ENCODE measurements at places on chromosomes 11 and 22. TPM values are rescaled to one million over a fixed set of nuclear protein-coding genes. Genes with fewer than 3 reads are reported as not detected.

GRCh38 chr11:77213589-77214428 is 85.8 kb downstream of the MYO7A start:
- DNase-seq = no peak

GRCh38 chr11:9927670-9928069 is 263.8 kb downstream of the SWAP70 start:
- no peak for DNase-seq

DNA sequence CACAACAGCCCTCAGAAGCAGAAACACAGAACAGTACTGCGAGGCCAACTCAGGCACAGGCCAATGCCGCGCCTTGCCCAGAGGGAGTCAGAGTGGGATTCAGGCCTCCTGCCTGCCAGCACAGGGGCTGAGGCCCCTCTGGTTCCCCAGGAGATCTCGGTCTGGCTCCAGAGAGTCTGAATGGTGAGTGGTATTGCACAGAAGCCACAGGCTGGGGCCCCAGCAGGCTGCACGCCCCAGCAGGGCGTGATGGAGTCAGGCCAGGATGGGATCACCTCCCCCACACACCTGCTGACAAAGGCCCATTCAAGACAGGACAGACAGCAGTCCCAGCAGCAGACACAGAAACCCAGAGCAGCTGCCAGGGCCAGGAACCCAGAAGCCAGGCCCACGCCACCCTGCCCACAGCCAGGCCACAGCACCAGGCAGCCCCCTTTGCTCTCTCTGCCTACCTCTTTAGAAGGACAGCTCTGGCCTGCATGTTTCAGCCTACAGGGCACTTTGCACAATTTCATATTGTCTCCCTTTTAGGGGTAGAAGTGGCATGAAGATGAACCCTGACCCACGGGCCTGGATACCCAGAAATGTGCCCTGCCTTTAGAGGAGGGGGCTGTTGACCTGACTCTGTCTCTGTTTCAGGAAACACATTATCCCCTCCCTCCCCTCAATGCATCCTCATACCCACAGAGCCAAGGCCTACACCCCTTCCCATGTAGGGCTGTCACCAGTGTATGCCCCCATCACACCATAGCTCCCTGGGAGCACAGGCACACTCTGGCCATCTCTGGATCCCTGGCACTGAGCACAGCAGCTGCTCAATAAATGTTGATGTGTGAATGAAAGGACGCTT is 6.1 kb downstream of the FXYD6 start:
- DNase-seq = no peak

- DNase-seq = no peak
Observed at GRCh38 chr11:97743205-97743742, 1277.5 kb upstream of the CNTN5 start.

GRCh38 chr11:15406851-15407351 is 292.2 kb downstream of the INSC start:
- DNase-seq = no peak

GRCh38 chr11:8544807-8545206 is 49.2 kb downstream of the STK33 start:
- DNase-seq = no peak

The KCNA4 gene
- 0.25 TPM for polyA plus RNA-seq

The FGF4 gene
- 8.1 TPM for polyA plus RNA-seq

DNA sequence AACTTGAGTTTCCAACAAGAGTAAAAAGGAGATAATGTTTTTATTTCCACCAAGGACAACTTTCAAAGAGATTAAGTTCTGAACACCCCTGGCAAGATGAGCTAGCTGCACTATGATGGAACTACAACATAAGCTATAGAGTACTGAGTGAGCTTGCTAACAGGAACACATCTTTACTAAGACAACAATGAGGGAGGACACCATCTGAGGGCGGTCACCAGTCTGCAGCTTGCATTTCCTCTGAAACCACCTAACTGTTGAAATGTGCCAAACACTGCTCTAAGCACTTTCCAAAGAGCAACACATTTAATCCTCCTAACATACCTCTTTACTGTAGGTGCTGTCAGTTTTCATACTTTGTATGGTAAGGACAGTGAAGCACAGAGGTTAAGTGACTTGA is 68.4 kb downstream of the TCF20 start:
- DNase-seq = no peak

- DNase-seq = no peak
Observed at GRCh38 chr11:33347490-33348125, 90.4 kb downstream of the HIPK3 start.

Data from hindlimb muscle (tissue), 1 donor.